NCI-H2171 (cell line): ENCODE measurements at places on chromosomes 3 and 15.
A peak's percentile ranks its signal among the peaks of the same experiment; 100 is the strongest.

DNA sequence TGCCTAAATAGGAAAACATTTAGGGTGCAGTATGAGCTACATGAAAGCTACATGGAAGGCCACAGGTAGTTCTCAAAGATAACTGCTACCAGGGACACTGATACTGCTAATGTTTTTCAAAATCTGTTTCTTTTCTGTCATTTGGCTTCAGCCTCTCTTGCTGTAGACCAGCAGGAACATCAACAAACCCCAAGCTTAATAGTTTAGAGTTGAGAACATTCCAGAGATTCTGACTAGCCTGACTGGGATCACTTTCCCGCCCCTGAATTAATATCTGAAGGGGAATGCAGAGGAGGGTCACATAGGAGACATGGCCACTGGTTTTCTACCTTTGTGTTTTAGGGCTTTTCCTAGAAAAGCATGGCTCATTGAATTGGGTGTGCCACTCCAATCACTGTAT is 16.9 kb upstream of the C3orf38 start:
- DNase-seq = no peak

- no peak for DNase-seq
These were observed 88.4 kb upstream of the RASGRP1 start for GRCh38 chr15:38652998-38653397.

DNA sequence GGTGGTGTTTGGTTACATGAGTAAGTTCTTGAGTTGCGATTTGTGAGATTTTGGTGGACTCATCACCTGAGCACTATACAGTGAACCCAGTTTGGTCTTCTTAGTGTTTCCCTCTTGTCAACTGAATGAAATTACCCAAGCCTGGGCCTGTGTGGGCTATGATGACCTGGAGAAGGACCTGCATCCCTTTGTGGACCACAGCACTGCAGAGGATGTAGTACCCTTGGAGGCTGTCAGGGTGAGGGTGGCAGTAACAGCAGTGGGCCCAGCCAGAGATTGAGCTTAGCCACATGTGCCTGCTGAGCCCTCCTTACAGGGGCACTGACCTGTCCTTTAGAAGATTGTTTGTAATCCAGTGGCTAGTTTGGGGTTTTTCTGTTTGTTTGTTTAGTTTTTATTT is 250.1 kb upstream of the TRIM42 start:
- DNase-seq = no peak

DNA sequence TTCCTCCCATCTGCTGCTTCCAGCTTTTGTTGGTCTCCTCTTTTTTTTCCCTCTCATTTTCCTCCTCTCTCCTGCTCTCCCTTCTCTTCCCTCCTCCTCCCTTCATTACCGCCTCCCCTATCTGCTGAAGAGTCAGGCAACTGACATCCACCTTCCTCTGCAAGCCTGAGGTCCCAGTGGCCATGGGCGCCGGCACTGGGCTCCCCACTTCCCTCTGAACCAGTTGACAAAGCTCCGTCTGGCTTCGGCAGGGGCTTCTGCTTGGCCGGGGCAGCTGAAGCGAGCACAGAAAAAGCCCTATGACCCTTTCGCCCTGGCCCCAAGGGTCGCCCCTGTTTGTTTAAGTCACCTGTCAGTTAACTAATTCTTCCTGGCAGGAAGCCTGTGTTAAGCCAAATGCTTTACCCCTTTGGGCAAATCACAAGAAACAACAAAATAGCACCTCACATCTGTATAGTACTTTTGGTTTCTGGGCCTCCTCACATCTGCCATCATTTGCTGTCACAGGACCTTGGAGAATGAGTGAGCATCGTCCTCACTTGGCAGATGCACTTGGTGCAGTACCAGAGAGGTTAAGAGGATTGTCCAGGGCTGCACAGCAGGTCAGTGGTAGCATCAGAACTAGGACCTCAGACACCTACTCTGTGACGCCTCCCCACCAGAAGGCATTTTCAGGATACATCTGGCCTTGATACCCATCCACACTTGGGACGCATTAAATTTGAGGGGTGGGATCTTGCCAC is 27.7 kb downstream of the ITGA11 start:
- DNase-seq = no peak

DNA sequence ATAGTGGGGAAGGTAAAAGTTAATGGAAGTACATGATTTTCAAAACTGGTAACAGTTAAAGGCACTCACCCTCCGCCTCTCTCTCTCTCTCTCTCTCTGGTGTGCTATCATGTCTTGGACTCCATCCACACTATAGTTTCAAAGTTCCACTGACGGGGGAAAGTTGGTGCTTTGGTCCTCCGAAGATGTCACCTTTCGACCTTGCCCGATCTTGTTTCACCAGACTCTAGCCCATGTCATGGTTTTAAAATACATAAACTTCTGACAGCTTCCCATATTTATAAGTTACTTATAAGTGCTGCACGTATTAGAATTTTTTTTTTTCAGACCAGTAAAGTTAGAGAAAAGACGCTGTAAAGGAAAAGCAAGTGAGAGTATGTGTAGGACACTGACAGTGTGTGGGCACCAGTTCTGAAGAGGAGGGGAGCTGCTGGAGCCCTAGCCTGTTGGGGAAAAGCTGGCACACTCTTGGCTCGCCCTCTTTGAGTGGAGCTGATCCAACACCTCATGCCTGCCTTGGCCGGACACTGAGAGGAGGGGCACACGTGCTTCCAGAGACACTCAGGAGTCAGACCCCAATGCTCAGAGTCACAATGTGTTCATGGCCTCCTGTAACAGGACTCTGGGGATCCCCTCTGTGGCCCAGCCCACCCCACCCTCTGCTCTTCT is 200.5 kb upstream of the TPM1 start:
- no peak for DNase-seq

DNA sequence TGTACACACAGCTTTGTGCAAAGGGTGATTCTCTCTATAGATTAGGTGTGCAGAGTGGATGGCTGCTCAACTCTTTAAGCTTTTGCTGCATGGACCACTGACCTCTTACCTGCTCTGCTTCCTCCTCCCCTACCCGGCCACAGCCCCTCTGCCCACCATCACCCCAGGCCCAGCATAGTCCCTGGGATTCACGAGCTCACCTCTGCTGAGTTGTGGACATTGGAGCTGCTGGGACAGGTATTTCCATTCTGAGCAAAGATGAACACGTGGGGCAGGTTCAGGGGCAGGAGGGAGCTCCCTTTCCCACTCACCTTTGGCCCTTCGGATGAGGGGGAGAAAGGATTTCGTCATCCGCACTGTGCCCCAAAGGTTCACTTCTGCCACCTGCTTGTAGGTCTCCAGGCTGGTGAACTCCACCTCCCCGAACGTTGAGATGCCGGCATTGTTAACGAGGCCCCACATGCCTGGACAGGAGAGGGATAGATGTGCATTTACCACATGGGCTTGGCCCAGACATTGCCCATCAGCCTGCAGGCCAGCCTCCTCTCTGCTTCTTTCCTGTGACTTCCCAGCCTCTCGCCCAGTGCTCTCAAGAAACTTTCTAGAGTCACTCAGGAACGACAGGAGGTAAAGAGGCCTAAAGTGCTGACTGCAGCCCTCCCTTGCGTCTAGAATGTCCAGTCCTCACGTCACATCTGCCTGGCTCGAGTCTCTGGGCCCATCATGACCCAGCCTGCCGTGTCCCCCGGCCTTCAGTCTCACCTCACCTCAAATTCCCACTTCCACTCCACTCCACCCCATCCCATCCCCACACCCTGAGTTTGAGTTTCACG is 41.6 kb downstream of the BDH1 start:
- DNase-seq = no peak

GRCh38 chr3:193052354-193053045 is 134.8 kb upstream of the MB21D2 start:
- DNase-seq = peak; percentile 69

GRCh38 chr3:46029953-46030543 is 2.8 kb upstream of the XCR1 start:
- DNase-seq = no peak

DNA sequence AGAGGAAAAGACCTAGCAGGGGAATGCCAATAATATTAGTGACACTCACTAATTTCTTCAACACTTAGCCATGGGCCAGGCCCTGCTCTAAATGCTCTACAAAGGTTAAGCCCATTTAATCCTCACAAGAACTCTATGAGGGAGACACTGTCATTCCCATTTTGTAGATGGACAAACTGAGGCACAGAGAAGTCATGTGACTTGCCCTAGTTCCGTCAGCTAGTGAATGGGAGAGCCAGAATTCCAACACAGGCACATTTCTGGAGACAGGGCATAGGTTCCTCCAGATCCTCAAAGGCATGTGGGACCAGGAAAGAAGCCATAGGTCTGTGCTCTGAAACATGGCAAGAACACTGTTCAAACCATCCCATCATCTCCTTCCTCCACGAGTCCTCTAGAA is 31.5 kb downstream of the LOXL1 start:
- no peak for DNase-seq

DNA sequence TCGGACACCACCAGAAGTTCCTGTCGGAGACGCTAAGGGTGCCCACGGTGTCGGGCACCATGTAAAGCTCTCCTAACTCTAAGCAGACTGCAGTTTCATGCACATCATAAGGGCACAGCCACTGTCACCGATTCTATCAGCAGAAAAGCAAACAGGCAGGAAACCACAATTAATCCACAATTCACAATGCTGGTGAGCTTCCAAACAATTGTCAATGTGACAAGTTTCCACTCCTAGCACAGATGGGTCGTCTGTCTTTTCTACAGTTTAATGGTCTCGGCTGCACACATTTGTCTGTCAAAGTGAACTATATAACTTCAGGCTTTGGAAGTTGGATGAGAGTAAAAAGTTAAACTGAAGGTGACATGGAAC is 8.8 kb upstream of the OCA2 start:
- no peak for DNase-seq

DNA sequence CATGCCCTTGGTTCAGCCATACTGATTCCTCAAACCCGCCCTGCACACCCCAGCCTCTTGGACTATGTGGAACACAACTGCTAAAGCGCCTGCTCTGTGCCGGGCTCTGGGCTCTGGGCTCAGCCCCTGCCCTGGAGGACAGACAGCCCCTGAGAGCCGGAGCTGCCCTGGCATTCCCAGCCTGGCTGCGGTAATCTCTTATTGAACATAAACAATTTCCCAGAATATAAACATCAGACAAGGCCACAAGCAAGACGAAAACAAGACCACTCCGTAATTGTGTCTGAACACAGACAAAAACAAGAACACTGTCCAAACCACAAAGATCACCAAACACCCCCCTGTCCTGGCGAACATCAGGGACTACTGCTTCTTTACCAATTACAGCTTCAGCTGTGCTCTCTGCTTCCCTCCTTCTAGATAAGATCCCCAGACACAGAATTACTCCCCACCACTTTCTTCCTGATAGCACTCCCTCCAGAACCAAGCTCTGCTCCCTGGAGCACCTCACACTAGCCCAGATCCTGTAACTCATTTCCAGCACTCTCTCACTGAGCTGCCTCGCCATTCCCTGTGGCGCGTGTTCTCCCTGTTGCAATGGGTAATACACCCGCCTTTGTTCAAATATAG is 57.1 kb upstream of the TLE3 start:
- DNase-seq = no peak

GRCh38 chr3:143332026-143332425 is 212.5 kb downstream of the CHST2 start:
- no peak for DNase-seq

DNA sequence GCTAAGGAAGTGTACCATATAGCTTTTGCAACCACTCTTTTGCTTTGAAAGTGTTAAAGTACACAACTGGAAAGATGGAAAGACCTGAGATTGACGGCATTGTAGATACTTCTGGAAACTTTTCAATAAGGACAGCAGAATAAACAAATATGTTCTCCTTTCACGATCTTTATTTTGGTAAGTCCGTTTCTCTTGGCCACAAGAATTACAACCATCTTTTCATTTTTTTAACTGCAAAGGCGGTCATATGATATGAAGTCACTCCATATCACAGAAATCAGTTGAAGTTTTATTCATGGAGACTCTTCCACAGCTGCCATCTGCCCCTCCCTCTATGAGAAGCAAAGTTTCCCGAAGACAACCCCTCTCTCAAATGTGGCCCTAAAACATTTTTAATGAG is 303.4 kb upstream of the ICE2 start:
- no peak for DNase-seq

DNA sequence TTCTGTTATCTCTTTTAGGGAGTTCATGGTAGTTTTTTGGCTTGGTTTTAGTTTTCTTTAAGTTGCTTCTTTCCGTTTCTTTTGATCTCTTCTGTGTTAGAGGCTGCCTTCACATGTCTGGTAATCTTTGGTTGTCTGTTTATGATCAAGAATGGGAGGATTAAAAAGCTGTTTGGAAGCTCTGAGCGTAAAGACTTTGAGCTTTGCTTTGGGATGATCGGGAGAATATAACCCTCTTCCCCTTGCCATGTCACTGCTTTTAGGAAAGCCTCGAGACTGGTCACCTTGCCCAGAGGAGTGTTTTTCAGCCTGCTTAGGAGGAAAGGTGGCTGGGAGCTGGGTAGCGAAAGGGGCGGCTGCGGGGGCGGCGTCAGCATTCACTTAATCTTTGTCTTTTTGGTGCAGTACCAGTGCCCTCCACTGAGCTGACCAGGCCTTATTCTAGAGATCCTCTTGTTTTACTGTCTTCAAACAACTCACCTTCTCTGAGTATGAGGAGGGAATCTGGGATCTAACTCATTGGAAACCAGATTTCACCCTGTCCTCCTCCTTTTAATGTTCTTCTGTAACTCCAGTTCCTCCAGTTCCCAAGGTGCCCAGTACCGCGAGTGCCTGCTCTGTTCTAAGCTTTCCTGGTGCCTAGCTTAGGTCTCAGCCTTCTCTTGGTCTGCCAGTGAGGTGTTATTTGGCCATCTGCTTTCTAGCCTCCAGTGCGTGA is 15.5 kb downstream of the TATDN2 start:
- DNase-seq = no peak

DNA sequence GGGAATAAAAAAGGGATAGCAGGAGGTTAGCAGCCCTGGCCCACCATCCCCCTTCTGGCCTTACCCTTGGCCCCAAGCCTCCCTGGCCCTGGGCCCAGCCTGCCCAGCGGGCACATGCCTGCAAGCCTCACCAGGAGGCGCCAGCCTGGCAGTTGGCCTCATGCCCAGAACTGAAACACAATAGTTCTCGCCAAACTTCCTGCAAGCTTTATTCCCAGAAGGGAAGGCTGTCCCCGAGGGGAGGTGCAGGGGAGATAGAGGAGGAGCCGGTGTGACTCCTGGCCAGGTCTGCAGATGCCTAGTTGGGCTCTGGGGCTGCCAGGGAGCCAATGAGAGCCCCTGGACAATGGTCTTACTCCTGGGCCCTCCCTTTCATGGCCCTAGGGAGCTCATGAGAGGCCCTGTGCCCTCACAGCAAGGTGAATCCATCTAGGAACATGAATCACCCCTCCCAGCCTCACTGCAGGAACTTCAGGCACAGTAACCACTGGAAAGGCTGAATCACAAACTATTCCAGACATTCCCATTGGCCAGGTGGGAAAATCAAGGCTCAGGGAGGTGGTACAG is 4.0 kb downstream of the CCDC33 start:
- peak; percentile 98 for DNase-seq

- DNase-seq = no peak
These were observed 65.7 kb downstream of the RARB start for GRCh38 chr3:25493786-25494185.

- DNase-seq = no peak
These were observed 40.8 kb downstream of the UMPS start for GRCh38 chr3:124771083-124771445.

GRCh38 chr3:193971261-193971751 is 164.6 kb upstream of the HES1 start:
- no peak for DNase-seq
